NCI-H1694 treated with DMSO at 0.1 percent for 48 hours (cell line): ENCODE measurements at places on chromosomes 2 and 18.

- DNase-seq: no peak
These were observed 501.5 kb downstream of the NR4A2 start for GRCh38 chr2:155830817-155831579.

DNA sequence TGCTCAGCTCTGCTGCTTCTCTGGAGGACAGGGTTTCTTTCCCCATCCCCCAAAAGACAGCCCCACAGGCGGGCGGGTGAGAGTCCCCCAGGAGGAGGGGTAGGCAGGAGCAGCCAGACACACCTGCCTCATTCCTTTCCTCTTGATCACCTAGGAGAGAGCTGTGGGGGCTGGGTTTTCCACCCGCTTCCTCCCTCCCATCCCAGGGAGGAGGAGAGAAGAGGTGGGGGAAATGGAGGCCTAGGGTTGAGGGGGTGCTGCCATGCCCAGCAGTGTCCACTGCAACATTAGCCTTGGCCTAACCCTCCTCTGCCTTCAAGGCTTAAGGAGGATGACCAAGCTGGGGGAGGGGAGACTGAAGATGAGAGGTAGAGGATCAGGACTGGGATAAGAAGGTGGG, 14.7 kb downstream of the WNT10A start:
- no peak for DNase-seq

- DNase-seq: no peak
These were observed 18.1 kb downstream of the CPSF3 start for GRCh38 chr2:9441556-9441955.

DNA sequence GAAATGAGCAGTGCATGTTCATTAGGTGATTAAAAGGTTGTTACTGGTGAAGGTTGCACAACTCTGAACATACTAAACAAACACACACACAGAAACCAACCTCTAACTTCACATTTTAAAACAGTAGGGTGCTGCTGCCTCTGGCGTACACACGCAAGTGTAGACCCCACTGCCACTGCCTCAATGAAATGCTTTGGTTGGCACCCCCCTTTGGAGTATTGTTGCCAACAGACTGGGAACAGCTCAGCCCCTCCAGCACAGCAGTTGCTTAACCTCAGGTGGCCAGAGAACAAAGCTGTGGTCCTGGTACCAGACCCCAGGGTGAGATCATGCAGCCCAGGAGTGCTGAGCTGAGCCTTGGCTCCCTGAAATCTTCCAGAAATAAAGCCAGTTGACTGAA, 138.6 kb downstream of the TMEM18 start:
- no peak for DNase-seq
